ENCODE measurements at places on chromosomes 12 and 14.

GRCh38 chr12:2291182-2291832, 238.5 kb downstream of the CACNA1C start:
- DNase-seq = peak; percentile 48

DNA sequence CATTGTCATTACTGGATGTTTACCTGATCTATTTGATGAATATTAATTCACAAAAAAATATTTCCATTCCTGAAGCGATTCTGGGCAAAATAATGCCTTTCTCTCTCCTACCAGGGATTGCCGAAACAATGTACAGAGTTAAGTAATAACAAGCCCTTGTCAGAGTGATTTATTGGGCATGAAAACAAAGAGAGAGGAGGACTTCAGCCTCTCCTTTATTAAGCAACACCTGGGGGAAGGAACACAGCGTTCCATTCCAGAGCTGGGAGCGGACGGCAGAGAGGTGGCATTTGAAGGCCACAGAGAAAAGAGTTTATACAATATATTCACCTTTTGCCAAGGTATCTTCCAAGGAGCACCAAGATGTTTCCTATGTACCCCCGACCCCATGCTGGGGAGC, 165.8 kb downstream of the KSR2 start:
- no peak for DNase-seq

DNA sequence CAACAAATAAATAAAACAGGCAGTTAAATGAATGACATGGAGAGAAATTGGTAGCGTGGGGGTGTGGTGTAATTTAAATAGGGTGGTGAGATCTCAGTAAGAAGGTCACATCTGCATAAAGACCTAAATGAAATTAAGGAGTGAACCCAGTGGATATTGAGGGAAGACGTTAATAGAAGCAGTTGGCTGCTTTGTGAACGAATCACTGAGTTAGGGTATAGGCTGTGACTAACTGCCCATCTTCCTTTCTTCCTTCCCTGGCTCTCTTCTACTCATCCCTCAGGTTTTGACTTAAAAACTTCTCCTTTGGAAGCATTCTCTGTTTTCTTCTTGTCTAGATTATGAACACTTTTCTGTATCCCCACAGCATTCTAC, 64.7 kb downstream of the BTG1 start:
- no peak for DNase-seq

DNA sequence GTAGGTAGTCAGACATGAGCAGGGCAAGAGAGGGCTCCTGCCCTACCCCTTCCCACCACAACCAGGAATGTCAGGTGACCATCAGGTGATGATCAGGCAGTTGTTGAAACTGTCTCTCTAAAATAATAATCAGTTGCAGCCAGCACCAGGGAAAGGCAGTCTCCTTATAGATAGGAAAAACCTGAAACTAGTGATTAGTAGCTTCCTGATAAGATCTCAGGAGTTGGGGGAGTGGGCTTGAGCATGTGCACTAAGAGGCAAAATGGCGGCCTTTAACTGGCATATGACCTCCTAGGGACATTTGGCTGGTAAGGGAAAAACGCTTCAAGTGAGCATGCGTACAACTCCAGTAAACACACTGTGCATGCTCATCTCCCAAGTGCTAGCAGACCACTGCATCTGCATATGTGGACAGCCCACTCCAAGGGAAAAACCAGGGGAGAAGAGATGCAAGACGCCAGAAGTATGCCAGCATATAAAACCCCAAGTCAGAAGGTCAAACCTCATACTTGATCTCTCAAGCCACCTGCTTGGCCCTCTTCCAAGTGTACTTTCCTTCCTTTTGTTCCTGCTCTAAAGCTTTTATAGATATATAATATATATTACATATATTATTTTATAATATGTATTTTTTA, 37.1 kb downstream of the TGFB3 start:
- no peak for DNase-seq

GRCh38 chr14:64763801-64764621, 59.8 kb downstream of the PLEKHG3 start:
- no peak for DNase-seq

- DNase-seq = peak; percentile 98
Measured at GRCh38 chr12:537772-538171, 78.0 kb downstream of the B4GALNT3 start.

- no peak for DNase-seq
Measured at GRCh38 chr14:36511981-36512584, 7.9 kb downstream of the NKX2-1 start.

GRCh38 chr12:5507401-5507935, 75.6 kb downstream of the NTF3 start:
- DNase-seq = no peak

- DNase-seq = no peak
Measured at GRCh38 chr12:47234576-47235141, 154.9 kb upstream of the AMIGO2 start.

DNA sequence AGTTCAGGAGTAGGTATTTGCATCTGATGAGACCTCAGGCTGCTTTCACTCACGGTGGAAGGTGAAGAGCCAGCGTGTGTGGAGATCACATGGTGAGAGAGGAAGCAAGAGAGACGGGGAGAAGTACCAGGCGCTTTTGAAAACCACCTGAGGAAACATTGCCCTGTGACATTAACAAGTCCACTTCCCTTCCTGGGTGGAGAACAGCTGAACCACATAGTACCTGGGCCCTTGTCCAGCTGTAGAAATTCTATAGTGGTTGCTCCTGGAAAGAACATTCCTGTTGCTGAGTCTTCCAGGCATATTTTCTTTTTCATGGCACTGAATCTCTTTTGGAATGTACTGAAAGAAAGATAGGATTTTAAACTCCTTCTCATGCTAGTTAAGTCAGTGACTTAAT, 87.3 kb upstream of the RIN3 start:
- no peak for DNase-seq

GRCh38 chr12:2627835-2628191, 167.0 kb upstream of the FKBP4 start:
- DNase-seq = no peak

DNA sequence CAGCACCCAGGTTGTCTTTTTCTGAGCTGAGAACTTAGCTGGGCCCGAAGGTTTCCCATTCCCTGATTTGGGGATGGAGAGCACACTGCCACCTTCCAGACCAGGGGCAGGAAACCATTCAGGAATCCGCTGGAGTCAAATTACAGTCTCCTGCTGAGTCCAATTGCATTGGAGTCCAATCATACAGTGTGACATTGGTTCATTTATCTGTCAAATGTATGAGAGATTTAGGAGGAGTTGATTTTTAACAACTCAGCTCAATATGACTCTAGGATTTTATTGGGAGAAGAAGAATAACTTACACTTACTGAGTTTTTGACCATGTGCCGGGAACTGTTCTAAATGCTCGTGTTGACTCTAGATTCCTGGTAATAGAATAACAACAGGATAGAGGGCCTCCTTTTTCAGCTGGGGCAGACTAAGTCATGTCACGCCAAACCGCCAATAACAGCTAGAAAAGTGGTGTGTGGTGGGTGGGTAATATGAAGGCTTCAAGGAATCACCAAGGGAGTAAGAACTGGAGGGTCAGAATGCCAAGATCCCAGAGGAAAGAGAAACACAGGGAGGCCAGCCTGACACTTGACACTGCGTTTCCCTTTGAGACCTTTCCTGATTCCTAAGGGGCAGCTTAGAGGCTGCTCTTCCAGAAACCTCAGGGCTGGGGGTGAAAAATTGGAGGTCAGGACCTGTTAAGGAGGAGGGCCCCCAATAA, 11.5 kb downstream of the SYNDIG1L start:
- no peak for DNase-seq

GRCh38 chr12:120099738-120100137, 16.8 kb downstream of the RAB35 start:
- no peak for DNase-seq

DNA sequence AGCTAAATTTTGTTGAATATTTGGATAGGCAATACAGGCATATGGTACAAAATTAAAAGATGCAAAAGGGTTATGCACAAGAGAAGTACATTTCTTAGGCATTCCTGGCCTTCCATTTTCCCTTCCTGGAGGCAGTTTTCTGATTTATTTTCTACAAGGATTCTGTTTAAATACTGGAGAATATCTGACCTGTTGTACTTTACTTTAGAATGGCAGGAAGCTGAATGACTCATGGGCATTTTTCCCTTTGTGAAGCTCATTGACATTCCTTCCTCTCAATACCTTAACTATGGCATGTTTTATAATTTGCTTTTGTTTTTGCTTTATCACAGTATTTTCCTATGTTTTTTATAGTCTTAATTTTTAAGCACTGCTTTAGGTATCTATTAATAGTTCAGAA, 62.7 kb downstream of the RCOR1 start:
- peak; percentile 50 for DNase-seq

- DNase-seq = no peak
Measured at GRCh38 chr12:122322501-122322900, 56.2 kb upstream of the VPS33A start.

- no peak for DNase-seq
Measured at GRCh38 chr14:75851574-75851866, 130.3 kb downstream of the TGFB3 start.
